Stimulated activated CD4-positive, alpha-beta T cell treated with anti-CD3 and anti-CD28 coated beads, Interleukin-4, amount 100 ng/mL, for 4 hours (primary cell): ENCODE measurements at places on chromosomes 12 and 14.

DNA sequence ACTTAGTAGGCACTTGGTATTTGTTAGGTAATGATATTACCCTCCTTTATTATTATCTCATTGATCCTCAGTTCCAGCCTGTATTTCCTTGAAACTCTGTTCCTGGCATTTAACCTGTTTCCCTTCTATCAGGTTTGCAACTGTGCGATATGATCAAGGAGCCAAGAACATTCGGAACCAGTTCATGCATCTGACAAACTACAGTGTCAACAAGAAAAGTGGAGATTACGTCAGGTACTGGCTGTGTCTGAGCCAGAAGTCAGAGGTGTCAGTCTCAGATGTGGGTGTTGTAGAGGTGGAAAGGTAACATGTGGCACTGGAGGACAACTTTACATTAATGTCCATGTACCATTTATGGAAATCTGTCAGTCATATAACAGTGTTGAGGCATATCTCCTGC, 56.7 kb downstream of the TTLL5 start:
- DNase-seq, result no peak

DNA sequence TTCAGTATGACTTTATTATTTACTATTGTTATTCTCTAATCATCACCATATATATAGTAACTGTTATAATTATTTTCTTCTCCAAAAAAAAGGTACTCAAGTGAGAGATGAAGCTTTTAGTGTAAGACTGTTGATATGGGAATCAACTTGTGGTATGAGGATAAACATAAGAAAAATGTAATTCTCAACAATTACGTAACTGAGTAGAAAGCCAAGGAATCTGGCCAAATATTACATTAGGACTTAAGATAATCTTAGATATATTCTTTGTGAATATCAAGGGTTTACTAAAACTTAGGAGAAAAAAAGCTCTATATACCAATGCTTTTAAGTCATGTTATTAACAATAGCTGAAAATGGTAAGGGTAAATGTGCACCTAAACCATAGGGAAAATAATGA, 13.3 kb downstream of the SENP1 start:
- no peak for DNase-seq

DNA sequence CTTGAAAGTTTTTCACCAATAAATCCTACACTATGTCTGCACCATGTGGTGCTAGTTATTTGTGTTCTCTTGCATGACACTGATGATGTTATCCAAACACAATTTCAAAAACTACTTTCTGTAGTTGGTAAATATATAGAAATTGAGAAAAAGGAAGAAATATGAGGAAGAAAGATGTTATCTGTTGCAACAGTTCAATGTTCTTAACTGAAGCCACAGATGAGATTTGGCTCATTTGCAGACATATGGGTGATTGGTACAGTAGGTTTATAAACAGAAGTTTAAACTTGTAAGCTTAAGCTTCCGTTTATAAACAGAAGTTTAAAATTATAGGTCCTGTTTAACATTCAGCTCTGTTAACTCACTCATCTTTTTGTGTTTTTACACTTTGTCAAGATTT, at the start of gene CLEC12A:
Gene CLEC12A, plus strand, starts transcription at position 229 of the 400 bp plus-strand sequence. CDS start 188 bp downstream, outside the sequence.
- no peak for DNase-seq

GRCh38 chr14:35539969-35540368, 6.0 kb downstream of the INSM2 start:
- DNase-seq, result no peak

- no peak for DNase-seq
Measured at GRCh38 chr12:88206601-88207000, 64.5 kb downstream of the TMTC3 start.

GRCh38 chr12:22051114-22051698, 5.2 kb downstream of the CMAS start:
- no peak for DNase-seq

DNA sequence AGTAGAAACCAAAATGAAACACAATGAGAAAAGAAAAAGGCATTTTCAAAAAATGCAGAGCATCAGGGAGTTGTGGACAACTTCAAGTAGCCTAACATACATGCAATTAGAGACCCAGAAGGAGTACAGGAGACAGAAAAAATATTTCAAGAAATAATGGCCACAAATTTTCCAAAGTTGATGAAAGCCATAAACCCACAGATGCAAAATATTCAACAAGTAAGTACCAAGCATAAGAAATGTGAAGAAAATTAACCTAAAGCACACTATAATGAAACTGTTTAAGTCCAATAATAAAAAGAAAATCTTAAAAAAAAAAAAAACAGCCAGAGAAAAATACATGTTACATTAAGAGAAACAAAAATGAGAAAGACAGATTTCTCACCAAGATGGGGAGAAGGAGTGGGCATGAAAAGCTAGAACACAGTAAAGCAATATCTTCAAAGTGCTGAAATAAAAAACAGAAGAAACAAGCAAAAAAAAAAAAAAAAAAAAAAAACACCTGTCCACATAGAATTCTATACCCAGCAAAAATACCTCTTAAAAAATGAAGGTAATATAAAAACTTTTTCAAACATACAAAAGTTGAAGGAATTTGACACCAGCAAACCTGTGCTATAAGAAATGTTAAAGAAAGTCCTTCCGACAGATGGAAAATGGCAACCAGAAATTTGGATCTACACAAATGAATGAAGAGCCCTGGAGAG, 77.1 kb downstream of the PRKAB1 start:
- no peak for DNase-seq

- no peak for DNase-seq
Measured at GRCh38 chr14:68656452-68656851, 136.4 kb downstream of the ZFP36L1 start.

GRCh38 chr12:88784166-88784565, 203.9 kb upstream of the KITLG start:
- no peak for DNase-seq

DNA sequence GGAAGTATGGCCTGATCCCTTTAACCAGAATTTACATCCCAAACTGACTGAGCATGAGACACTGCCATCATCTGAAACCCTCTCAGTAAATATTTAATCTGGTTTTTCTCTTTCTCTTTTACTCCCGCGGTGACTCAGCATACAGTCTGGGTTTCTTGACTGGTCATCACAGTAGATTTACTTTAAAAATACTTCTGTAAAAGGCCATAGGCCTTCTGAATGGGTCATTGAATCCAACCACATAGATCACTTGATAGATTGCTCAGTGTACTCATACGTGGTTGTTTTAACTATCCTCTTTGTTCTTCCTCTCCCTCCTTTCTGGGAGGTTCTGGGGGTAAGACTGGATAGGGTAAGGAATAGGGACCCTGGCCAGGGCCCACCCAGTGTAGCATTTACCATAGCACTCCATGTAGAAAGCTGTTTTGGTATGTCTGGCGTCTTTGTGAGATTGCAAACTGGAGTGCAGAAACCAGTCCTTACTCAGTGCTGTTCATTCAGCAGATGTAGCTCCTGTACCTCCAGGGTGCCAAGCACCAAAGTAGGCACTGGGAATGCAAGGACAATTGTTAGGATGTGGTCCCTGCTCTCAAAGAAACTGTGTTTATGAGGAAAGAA, 165.7 kb downstream of the SRGAP1 start:
- DNase-seq, result no peak

DNA sequence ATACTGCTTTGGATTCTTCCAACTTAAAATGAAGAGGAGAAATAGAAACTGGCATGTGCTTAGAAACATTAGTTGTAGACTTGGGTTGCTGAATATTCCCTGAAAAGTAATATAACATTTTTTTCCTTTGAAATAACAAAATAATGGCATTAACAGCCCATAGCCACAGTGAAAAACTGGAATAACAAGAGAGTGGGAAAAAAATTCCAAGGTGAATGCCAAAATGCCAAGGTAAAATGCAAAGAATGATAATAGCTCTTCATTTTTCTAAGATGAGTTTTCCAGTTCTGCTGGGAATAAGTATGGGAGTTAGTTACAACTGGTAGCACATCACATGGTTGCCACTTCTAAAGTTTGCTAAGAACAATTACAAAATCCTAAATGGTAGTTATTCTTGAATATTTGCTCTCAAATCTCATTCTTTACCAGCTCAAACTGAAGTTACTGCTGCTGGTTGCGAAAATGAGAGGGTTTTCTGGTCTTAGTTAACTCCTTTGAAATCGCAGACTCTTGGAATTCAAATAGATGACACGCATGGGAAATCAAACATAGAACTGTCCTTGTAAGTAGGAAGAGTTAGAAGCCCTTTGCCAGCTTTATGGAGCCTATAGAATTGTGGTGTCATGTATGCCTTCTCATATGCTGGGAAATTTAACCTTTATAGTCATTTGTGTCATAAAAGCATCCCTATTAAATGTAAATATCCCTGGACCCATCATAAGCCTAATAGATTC, 165.0 kb upstream of the DCN start:
- no peak for DNase-seq

DNA sequence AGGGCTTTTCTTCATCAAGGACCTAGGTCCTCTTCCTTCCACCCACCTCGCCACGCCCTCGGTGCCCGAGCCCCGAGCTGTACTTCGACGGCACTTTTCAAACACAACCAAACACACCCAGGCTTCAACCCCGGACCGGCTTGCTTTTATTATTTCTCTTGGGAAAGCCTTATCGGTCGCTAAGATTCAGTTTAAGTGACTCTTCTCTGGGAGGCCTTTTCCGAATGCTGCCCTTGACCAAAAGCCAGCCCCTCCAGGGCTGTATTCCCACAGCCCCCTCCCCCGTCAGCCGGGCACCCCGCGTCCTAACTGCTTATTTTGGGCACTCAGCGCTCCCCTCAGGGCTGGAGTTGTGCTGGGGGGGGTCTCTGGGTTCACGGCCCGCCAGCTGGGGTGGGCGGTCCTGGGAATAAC, 644 bp upstream of the PPP4R4 start:
- no peak for DNase-seq

- DNase-seq, result no peak
Measured at GRCh38 chr12:116116650-116117424, 160.7 kb downstream of the MED13L start.

DNA sequence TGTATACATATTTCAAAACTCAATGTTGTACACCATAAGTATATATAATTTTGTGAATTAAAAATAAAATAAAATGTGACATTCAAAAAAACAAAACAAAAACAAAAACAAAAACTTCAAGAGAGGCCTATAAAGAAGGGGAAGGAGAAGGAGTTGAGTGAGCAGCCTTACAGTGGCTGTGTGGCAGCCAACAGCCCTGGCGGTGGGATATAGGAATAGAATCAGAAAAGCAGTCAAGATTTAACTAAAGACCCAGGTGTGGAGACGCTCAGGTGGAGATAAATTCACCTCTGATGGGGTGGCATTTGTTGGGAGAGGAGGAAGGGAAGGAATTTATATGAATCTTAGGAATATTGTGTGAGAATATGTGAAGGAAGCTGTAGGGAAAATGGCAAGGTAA, 41.8 kb upstream of the E2F7 start:
- DNase-seq, result no peak

GRCh38 chr14:60665177-60665550, 15.9 kb upstream of the SIX1 start:
- no peak for DNase-seq

DNA sequence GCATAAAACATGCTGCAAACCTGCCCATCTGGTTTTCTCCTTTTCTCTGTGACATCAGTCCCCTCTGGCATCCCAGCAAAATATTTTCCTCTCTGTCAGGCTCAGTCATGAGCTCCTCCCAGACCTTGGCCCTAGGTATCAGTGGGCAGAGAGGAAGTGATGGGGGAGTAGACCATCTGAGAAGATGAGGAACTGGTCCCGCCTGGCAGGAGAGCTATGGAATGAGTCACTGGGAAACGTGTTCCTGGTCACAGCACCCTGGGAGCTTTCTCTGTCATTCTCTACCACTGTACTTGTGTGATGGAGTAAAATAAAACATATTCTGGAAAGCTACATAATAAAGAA, 5.0 kb upstream of the SRSF9 start:
- DNase-seq, result no peak

DNA sequence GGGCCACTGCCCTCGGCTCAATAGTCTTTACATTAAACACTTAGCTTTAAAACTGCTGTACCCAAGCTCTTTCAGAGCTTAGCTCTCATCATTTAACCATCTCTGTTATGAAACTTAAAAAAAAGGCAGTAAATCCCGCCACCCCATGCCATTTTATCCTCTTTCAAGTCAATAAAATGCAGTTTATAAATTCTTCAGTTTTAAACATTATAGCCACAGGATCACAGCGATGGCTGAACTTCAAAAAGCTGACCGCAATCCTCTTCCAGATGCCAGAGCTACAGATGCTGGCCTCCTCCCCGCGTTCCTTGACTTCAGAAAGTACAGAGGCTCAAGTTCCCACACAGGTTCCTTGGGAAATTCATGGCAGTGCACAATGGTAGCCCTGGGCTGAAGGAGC, 4.2 kb downstream of the OR10G3 start:
- DNase-seq, result no peak

DNA sequence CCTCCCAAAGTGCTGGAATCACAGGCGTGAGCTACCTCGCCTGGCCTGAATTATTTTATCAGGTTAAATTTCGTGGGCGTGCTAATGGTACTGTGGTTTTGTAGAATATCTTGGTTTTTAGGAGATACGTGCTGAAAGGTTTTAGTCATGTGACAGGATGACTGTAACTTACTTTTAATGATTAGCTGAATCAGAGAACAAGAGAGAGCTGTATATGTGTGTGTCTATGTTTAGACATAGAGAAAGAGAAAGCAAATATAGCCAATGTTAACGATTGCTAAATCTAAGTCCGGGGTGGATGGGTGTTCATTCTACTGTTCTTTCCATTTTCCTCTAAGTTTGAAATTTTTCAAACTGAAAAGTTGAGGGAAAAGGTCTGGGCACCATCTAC, 9.2 kb upstream of the PNMA1 start:
- DNase-seq, result no peak

GRCh38 chr14:30681752-30682355, 59.7 kb downstream of the SCFD1 start:
- DNase-seq, result no peak

DNA sequence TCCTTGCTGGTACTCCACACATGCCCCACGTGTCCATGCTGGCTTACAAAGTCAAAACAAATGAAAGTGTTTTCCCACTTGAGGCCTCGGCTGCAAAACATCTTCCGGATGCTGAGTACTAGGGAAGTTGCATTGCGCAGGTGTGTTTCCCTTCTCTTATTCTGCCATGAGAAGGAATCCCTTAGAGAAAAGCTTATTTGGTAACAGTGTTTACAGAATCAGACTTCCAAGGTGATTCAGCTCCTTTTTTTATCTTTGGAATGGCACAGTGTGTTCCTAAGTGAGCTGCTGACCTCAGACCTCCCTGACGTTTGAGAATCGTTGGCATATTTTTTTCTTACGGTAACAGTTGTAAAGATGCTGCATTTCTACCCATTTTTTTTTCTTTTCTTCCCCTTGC, 211.3 kb downstream of the ESR2 start:
- no peak for DNase-seq

GRCh38 chr14:85595981-85596380, 66.0 kb downstream of the FLRT2 start:
- DNase-seq, result no peak

DNA sequence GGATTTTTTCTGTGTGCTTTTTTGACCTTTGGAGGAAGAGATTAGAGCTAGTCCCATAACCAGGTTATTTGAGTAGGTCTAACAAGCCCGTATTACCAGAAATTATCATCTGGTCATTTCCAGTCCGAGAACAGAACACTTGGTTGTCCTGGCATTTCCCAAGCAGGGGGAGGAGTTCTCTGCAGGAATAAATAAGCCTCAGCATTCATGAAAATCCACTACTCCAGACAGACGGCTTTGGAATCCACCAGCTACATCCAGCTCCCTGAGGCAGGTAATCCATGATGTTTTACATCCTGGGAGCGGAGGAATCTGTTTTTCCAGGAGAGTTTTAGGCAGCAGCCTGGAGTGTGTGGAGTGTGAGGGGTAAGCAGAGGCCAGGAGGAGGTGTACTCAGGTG, at the start of gene SERPINA3:
Gene SERPINA3, plus strand, starts transcription at position 218 of the 400 bp plus-strand sequence. CDS start 2,051 bp downstream, outside the sequence.
- DNase-seq, result no peak
